ENCODE measurements at places on chromosomes 7 and 10.

GRCh38 chr10:51698473-51699063 is 827 bp downstream of the CSTF2T start:
- DNase-seq = no peak

GRCh38 chr7:4472728-4473127 is 209.4 kb upstream of the FOXK1 start:
- DNase-seq = no peak

DNA sequence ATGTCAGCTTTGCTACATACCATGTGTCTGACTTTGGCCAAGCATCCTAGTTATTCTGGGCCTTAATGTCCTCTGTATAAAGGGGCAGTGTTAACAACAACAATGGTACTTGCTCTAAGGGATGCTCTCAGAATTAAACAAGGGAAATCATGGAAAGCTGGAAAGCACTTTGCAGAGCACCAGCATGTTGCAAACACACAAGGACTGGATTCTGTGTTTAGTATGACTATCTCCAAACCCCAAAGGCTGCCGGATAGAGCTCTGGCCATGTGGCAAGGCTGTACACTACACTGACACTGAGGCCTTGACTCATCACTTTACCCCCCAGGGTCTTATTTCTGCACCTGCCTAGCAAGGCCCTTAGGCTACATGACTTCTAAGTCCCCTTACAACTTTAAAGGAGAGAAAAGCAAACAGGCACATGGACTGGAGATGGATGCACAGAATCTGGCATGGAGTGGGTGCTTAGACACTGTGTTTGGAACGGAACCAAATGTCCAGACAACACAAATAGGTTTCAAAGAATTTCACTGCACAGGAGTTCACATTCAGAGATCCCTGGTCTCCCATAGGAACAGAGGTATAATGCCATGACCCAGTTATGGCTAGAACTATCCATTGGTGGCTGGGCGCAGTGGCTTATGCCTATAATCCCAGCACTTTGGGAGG is 74.6 kb downstream of the FAM13C start:
- no peak for DNase-seq

GRCh38 chr7:969403-969802 is 5.9 kb downstream of the COX19 start:
- DNase-seq = no peak

DNA sequence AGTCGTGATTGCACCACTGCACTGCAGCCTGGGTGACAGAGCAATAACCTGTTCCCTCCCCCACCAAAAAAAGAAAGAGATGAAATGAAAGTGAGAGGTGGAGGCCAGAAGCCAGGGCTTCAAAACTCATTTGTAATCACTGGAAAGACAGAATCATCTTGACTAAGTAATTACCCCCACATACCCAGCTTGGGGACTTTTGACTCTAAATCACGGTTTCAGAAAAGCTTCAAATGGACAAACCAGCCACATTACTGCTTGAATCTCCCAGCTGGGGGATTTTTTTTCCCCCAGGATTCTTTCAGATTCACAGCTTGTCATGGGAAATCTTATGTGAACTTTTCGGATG is 361.0 kb downstream of the FRMD4A start:
- DNase-seq = no peak

DNA sequence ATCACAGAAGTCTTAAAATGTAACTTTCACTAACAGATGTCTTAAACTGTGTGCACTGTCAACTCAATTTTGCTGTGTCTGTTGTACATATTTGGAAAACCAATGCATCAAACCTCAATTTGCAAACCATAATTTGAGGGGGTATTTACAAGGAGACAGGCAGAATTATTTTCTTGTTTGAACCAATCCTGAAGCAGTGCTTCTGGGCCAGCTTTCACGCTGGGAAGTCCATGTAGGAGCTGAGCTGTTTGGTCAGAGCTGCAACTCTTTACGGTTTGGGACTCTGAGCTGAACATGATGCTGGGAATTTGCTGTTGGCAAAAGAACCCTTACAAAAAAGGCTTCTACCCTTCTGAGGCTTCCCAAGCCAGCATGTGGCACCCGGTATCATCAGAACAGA is 43.2 kb upstream of the EPC1 start:
- no peak for DNase-seq

DNA sequence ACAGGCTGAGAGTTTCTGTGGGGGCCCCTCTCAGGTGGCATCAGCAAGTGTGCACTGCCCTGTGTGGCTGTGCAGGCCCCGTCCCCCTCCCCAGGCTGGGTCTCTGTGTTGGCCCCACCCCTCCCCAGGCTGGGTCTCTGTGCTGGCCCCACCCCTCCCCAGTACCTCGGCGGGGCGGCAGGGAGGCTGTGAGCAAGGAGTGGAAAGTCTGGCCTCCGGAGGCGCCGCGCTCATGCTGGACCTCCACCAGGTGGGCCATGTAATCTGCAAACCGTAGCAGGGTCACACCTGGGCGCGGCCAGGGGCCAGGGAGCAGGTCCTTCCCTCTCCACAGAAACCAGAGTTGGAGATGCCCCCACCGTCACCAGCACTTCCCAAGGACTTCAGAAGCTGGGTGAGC is 21.4 kb upstream of the MICALL2 start:
- DNase-seq = no peak

- no peak for DNase-seq
Observed at GRCh38 chr7:50666124-50666496, 100.9 kb upstream of the DDC start.

GRCh38 chr7:28835800-28836199 is 122.3 kb downstream of the TRIL start:
- DNase-seq = no peak

- DNase-seq = no peak
Observed at GRCh38 chr10:98169379-98169778, 34.9 kb downstream of the R3HCC1L start.

DNA sequence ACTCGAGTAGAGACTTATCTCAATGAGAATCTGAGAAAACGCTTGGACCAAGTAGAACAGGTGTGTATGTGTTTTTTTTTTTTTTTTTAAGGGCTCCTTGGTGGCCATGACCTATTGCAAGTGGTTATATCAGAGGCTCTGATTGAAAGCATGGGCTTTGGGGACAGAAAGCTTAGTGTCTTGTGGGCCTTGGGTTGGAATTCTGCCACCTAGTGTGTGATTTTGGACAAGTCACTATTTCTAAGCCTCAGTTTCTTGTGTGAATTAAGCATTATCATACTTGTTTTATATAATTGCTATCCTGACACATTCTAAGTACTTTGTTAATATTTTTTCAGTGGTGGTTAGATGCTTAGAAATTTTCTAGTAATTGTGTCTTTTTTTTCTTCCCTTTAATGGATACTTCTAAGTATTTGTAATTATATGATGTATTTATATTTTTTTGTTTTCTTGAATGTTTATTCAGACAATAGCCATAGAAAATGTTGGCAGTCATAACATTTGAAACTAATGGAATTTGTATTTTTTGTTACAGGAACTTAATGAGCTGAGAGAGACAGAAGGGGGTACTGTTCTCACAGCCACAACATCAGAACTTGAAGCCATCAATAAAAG is 33.1 kb downstream of the SMC3 start:
- peak; percentile 6 for DNase-seq

GRCh38 chr10:63491588-63492316 is 26.0 kb upstream of the JMJD1C start:
- DNase-seq = no peak

DNA sequence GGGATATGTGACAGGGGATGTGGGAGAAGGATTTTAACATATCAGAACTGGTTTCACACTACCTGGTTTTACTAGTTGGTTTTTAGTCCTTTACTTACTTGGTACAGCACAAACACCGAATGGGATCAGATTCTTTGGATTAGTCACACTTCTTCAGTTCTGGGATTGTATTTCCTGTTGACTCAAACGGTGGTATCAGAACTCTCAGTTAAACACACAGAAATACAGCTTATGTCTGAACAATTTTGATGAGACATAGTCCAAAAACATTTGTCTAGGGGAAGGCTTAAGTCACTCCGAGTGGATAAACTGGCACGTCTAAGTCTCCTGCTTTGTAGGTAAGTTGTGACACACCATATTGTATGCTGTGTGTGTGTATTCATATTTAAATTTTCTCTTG is 480.5 kb downstream of the PHTF2 start:
- no peak for DNase-seq

DNA sequence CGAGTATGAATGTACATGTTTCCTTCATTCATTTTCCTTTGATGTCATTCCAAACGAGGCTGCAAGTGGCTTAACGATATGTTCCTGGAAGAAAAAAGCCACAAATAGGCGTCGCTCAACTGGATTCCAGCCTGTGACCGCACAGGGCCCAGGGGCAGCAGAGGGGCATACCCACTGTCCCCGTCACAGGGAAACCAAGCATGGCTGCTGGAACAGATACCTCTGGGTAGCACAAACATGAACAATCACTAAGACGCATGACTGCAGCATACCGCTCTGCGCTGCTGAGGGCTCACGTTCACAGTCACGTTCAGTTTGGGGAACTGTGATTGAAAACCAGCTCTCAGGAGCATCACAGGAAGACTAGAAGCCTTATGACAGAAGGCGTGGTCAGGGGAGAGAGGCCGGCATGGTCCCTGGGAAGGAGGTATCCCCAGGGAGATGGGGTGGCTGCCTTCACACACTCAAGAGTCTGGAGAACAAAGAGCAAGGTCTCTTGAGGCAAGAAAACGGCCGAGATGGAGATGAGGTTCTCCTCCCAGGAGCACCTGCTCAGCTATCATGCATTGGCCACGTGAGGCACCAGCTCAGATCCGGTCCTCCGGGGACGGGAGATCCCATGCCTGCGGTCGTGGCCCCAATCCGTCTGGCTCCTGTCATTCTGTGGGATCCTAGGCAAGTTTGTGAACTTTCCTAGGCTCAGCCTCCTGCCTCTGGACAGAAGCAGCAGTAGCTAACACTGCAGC is 213.6 kb downstream of the DIP2C start:
- no peak for DNase-seq

- DNase-seq = no peak
Observed at GRCh38 chr7:6507906-6508305, 43.4 kb downstream of the GRID2IP start.

DNA sequence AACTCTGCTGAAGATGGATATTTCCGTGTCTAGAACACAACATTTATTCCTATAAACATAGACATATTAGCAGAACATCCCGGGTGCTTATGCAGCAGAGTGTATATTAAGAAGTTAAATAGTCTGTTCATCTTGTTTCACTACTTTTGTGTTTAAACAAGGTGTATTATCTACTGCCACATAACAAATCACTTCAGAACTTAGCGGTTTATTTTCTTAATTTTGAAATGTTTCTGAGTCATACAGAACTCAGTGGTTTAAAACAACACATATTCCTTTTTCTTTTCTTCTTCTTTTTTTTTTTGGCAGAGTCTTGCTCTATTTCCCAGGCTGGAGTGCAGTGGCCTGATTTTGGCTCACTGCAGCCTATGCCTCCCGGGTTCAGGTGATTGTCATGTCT is 25.8 kb downstream of the DENND10 start:
- no peak for DNase-seq

DNA sequence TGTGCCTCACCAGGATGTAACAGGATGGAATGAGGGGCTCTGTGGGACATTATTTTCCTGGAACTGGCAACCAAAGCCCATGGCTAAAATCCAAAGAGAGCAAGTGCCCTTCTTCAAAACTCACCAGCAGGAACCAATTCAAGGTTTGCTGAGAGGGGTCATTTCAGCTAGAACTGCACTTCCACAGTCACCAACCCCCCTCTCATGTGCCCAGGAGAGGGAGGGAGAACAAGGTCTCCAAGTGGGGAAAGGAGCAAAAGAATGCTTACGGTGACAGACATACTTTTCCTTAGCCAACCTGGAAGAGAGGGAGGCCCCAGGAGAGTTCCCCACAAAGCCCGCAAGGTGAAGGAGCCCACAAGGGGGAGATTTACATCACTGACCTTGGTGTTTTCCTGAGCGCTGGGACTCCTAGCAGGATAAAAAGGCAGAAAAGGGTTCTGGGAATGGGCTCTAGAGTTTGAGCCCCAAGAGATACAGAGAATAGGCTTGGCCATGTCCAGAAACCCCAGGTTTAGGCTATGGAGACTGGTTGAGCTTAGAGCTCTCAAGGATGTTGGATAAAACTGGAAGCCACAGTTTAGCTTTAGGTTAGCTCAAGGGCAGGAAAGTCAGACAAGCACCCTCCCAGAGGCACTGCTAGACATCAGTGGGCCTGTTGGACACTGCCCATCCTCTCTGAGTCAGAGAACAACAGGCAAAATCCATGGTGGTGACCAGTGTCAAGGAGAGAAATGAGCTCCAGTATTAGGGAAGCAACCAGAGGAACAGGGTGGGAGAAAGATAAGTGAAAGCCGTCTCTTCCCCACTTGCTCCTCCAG is 63.9 kb upstream of the GHITM start:
- no peak for DNase-seq

All from substantia nigra (tissue), 51 donors.